Femur (tissue), 1 donor: ENCODE measurements at places on chromosomes 3 and 15.

GRCh38 chr3:23923786-23924185 is 6.9 kb downstream of the RPL15 start:
- no peak for DNase-seq

DNA sequence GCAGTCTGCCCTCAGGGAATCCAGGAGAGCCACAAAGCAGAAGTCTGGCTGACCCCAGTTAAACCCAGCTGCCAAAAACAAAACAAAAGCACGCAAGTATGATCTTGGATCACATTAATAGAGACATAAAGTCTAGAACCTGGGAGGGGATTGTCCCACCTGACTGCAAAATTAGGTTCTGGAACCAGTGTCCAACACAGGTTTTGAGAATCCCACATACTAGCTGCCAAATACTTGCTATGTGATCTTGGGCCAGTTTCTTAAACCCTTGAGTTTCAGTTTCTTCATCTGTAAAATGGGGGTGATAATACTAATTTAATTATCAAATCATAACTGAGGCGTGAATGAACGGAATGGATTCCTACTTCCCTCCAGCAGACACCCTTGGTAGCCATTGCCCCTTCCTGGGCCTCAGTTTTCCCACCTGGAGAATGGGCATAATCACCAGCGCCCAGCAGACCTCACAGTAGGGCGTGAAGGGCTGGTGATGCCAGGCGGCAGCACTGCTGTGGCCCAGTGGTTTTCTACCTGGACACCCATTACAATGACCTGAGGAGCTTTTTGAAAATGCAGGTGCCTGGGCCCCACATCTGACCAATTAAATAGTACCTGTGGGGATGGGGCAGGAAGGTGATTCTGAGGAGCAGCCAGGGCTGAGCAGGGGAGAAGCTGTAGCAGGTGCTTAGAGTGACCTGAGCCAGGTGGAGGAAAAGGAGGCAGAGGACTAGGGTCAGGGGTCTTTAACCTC is 32.2 kb downstream of the GRIP2 start:
- peak; percentile 9 for DNase-seq

GRCh38 chr3:11465744-11466616 is 177.7 kb downstream of the VGLL4 start:
- DNase-seq, result peak; percentile 81

GRCh38 chr15:40102897-40103858 is 5.5 kb downstream of the BMF start:
- DNase-seq, result peak; percentile 93

DNA sequence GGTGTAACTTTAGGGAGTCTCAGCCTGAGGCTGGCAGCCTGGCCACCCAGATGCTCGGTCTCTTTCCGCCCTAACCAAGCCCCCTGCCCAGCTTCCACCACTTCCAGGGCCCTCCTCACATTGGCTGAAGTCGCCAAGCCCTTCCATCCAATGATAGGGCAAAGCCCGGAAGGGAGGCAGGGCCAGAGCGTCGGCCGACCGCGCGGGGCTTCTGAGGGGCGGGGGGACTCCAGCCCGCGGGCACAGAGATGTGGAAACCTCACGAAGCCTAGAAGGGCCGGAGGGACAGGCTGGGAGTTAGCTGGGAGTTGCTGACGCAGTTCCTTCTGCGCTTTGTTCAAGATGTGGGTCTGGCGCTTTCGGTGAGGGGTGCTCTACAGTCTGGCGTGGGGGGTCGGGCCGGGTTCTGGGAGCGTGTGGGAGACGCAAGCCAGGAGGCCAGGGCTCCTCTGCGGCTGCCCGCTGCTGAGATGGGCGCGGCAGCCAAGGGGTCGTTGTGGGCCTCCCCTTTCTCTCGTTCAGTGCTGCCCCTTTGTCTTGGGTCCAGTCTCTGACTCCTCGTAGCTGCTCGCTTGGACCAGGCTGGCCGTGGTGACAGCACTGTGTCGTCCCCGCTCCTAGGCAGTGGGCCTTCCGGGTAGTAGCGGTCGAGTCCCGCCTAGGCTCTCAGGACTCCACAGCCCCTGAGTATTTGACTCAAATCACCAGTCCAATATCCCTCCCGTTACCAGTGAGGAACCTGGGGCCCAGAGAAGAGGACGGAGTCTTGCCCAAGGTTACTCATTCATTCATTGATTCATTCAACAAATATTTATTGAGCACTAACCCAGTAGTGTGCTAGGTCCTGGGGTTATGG is at the start of gene ZNF660:
Gene ZNF660, plus strand, starts transcription at position 319 of the 856 bp plus-strand sequence. CDS start 9,230 bp downstream, outside the sequence.
- peak; percentile 90 for DNase-seq

DNA sequence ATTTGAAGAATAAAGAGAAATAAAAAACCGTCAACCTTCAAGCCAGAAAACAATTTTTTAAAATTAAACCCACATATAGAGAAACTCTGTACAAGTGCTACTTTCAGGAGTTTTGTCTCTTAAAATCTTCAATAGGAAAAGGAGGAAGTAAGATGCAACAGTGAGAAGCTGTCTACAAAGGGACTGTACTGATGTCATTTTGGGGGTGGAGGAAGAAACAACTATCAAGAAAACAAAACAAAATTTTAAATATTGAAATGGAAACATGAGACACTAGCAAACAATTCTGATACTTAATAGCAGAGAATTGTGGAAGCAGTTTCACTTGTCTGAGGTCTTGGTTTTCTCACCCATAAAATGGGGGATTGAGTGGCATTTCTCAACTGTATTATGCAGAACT is 84.4 kb downstream of the SLMAP start:
- no peak for DNase-seq

DNA sequence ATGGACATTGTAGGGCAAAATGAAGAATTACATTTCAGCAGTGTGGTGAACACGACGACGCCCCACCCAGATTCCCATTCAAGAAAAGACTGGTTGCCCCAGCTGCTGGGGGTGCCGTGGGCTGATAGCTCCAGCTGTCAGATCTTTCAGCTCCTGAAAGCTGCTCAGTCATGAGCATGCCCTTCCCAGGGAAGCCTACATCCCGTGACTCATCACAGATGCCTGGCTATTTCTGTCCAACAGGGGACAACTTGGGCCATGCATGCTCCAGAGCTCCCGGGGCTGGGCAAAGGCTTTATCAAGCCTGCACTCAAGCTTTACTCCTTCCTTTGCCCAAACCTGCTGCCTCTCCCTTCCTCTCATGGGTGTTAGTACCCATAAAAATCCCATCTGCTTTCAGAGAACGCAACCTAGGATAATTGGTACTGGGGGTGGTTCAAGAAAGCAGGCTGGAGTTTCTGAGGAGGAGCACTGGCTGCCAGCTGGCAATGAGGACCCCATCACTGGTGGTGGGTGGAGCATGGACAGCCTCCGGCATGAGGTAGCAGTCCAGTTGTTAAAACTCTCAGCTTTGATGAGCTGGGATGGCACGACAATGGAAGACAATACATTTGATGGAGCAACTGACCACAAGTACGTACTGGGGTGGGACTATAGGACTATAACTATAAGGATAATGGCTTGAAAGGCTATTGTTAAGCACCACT is 16.4 kb upstream of the ST8SIA2 start:
- no peak for DNase-seq

DNA sequence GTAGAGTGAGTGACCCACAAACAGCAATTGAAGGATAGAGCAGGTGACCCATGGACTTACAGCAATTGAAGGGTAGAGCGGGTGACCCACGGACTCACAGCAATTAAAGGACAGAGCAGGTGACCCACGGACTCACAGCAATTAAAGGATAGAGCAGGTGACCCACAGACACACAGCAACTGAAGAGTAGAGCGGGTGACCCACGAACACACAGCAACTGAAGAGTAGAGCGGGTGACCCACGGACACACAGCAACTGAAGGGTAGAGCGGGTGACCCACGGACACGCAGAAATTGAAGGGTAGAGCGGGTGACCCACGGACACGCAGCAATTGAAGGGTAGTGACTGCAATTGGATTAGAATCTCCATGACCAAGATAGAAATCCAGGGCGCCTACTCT is 9.8 kb upstream of the TNK2 start:
- no peak for DNase-seq

GRCh38 chr3:55468251-55468650 is 18.9 kb downstream of the WNT5A start:
- DNase-seq, result no peak

GRCh38 chr3:177928172-177928873 is 607.9 kb upstream of the KCNMB2 start:
- no peak for DNase-seq

GRCh38 chr3:194404365-194405140 is 5.5 kb upstream of the GP5 start:
- no peak for DNase-seq

DNA sequence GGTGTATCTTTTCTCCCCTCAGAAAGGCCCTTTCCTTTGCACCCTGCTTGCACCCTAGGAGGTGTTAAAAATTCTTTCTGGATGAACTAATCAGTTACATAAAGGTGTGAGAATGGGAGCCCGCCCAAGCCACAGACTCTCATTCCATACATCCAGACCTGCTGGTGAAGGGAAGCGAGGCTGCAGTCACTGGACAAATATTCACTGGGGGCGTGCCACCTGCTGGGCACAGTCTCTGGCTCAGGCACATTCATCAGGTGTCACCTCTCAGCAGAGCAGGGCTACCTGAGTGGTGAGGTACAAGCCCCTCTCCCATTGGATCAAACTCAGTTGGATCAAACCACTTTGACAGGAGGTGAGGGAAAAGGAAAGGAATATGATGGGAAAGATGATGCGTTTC is 52.0 kb downstream of the NTRK3 start:
- no peak for DNase-seq

GRCh38 chr3:151120409-151120808 is 34.9 kb downstream of the MED12L start:
- no peak for DNase-seq

DNA sequence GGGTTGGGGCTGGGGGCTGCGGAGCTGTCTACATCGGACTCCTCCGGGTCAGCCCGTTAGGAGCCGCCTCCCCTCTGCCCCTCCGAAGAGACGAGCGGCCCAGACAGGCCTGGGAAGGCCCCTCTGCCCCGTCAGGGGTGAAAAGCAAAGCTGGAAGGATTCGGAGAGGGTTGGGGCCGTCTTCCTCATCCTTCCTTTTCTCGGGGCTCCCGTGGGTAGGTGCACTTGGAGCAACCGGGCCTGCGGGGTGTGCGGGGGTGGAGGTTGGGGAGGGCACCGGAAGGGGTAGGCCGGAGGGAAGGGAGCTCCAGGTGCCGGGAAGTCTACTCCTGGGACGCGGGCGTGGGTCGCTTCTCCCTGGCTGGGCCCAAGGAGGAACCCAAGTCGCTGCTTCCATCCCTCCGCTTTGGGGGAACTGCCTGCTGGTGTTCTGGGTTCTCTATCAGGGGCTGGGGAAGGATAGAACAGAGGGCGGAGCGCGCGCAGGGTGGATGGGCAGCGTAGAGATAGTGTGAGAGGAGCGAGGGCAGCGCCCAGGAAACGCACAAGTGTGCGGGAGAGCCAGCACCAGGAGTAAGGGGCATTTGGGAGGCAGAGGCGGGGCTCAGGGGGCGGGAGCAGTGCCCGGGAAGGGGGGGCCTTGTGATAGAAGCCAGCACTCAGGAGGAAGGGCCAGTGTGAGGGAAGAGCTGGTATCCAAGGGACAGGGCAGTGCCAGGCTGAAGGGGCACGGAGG is 590 bp downstream of the POLR2H start:
- DNase-seq, result no peak

- no peak for DNase-seq
Measured at GRCh38 chr3:43582866-43583265, 38.9 kb downstream of the ANO10 start.

DNA sequence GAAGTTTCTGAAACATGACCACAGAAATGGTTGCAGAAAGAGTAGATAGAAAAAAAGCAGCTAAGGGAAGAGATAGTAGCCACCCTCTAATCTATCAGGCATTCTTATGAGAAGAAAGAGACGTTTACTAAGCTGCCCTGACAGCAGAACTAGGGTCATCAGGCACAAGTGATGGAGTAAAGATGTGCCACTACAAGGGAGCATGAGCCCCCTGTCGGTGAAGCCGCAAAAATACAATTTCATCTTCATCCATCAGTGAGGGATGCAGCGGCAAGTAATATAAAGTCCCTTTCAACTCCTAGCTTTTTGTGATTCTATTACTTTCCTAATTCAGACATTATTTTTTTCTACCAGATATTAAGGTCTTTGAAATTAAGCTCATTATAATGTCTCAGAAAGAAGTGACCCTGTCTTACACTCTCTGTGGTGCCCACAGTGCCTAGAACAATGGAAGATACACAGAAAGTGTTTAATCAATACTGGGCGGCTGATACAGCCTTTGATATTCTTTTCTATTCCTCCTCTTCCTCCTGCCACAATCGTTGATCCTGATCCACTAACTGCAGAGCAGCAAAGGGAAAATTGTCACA is 651.6 kb downstream of the NTRK3 start:
- no peak for DNase-seq

DNA sequence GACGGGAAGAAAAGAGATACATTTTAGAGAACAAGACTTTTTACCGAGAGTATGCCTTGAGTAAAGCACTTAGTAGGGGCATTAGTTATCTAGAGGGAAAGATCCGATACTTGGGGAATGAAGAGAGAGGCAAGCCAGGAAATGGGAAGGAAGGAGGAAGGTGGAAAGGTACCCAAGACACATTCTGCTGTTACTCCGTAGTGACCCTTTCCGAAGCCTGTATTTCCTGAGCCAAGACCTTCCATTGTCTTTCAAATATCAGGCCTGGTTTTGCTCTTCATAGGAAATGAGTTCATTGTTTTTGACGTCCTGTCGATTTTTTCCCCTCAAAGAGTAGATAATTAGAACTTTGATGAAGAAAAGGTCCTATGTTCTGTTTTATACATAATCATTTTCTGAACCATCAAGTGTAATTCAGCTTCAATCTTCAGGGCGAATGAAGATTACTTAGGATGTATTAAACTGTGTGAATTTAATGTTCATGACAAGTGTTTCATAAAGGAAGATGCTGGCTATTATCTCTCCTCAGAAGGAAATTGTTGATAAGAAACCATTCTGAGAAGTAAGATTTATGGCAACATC is 95.7 kb downstream of the PPM1L start:
- DNase-seq, result no peak

GRCh38 chr3:150787741-150788370 is 24.9 kb upstream of the SIAH2 start:
- DNase-seq, result peak; percentile 90

DNA sequence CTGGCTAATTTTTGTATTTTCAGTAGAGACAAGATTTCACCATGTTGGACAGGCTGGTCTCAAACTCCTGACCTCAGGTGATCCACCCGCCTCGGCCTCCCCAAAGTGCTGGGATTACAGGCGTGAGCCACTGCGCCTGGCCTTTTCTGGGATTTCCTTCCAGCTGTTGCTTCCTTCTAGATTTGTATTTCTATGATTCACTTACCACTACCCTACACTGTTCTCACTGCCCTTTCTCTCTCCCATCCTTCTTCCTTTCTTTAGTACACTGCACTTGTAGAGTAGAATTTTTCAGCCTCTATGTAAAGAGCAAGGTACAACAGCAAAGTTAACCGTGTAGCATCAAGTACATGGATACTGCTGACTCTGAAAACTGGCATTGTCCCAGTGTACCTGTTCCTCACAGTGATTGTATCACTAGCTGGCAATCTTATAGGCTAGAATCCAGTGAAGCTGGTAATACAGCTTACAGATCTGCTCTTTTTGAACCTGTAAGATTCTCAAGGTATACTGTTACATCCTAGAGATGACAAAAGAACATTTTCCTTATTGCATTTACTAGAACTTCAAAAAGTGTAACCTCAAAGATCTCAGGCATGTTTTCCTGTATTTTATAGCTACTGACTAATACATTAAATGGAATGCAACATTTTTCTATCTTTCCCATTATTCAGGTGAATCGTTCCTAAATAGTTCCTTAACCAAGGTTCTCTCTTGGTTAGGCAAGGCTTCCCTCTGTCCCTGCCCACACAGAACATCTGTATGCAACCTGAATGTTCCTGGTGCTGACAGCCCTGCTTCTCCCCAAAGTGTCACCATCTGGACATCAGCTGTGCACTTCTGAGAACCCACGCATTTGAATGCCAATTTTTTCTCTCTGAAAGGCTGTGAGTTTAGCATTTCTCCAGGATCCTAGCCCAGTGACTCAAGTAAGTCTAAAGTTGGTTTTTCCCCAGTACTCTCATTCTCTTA is 74.1 kb upstream of the RAP2B start:
- peak; percentile 21 for DNase-seq
